ENCODE measurements at places on chromosomes 16 and 17.

GRCh38 chr16:71780521-71781089 lies 28.0 kb downstream of the AP1G1 start:
- DNase-seq: no peak

- no peak for DNase-seq
These were observed 9.0 kb downstream of the EMP2 start for GRCh38 chr16:10571354-10571753.

DNA sequence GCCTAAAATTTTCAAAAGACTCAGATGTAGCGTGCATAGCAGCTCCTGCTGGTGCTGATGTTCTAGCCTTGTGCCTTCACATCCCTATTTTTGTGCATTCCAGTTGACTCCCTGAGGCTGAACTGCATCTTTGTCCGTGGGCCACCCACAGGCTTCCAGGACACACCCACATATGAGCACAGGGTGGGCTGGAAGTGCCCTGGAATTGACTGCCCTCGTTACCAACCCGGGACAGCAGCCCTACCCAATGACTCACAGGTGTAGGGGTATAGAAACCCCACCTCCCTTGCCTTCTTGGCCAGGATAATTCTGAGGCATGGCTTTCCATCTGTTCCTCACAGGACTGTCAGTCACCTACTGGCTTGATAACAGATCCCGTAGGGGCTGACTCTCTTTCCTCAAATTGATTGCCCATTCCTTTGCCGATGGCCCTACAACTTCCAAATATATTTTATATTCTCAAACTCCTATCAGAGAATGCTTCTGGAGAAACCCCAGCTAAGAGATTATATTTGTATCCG lies 65.9 kb upstream of the CDH13 start:
- no peak for DNase-seq

- no peak for DNase-seq
These were observed 110.2 kb upstream of the ZNF750 start for GRCh38 chr17:82949984-82950383.

DNA sequence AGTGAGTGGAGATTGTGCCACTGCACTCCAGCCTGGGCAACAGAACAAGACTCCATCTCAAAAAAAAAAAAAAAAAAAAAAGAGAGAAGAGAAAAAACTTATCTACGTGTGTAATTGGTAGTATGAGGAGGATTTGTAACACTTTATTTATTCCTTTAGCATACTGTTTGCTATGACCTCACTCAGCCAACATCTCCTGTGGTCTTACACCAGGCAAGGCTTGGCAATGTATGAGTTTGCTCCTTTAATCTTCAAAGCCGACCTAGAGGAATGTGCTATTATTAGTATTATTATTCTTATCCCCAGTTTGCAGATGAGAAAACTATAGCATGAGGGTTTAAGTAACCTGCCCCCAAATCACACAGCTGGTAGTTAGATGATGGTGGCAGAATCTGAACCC lies 35.8 kb upstream of the HAPSTR1 start:
- no peak for DNase-seq

DNA sequence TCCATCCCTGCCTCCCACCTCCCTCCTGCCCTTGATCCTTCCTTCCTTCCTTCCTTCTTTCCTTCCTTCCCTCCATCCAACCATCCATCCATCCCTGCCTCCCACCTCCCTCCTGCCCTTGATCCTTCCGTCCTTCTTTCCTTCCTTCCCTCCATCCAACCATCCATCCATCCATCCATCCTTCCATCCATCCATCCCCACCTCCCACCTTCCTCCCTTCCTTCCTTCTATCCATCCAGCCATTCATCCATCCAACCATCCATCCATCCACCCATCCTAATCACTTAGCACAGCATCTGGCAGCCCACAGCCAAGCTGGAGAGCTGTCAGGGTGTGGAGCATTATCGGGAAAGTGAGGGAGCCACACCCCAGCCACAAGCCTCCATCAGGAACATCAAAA lies 54.5 kb downstream of the TK2 start:
- DNase-seq: no peak

- DNase-seq: no peak
These were observed 40.3 kb downstream of the PKD1 start for GRCh38 chr16:2095315-2095853.
